Endothelial cell of umbilical vein (primary cell): ENCODE measurements at places on chromosomes 5 and 9.

GRCh38 chr5:129244478-129244877 is 149.9 kb downstream of the ISOC1 start:
- DNase-seq, result peak; percentile 3

GRCh38 chr9:11374926-11375325 is 762.1 kb upstream of the PTPRD start:
- DNase-seq, result no peak

GRCh38 chr5:37490931-37491330 is 111.8 kb downstream of the WDR70 start:
- no peak for DNase-seq

- DNase-seq, result no peak
Observed at GRCh38 chr9:112233769-112234168, 58.7 kb upstream of the SUSD1 start.

GRCh38 chr9:25964239-25964638 is 286.0 kb upstream of the TUSC1 start:
- DNase-seq, result peak; percentile 70

- DNase-seq, result no peak
Observed at GRCh38 chr5:155767470-155767869, 559.5 kb upstream of the SGCD start.

DNA sequence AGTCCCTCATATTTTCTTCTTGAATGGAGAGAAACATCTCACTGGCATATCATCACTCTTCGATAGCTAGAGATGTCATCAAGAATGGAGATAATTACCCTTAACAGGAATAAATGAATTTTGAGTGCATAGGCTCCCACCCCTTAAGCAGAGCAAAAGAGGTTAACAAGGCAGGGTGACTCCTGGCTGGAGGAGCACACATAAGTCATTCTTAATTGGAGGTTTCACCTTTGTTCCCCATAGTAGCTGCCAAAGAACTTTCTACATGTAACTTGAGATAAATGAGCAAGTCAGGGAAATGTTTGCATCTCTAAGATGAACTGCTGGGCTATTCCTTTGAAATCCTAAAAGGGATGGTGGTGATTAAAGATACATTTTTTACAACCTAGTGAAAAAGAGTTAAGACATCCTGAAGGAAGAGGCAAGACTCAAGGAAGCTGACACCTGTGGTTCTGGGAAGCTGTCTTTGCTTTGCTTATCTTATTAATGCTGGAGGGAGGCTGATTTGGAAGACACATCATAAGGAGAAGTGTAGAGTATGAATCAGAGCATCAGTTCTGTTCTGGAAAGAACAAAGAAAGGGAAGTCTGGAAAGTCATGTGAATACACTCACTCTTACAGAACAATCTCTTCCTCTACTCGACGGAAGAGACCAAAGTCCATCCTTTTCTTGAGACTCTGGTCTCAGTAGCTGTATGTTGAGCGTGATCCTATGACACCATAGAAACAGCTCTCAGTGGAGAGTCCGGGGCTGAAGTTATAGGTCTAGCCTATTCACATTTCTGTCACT is 326.3 kb downstream of the OSTF1 start:
- DNase-seq, result no peak
